ENCODE measurements at places on chromosomes 7 and 10.

- no peak for DNase-seq
Observed at GRCh38 chr10:72049969-72050781, 38.2 kb downstream of the SPOCK2 start.

DNA sequence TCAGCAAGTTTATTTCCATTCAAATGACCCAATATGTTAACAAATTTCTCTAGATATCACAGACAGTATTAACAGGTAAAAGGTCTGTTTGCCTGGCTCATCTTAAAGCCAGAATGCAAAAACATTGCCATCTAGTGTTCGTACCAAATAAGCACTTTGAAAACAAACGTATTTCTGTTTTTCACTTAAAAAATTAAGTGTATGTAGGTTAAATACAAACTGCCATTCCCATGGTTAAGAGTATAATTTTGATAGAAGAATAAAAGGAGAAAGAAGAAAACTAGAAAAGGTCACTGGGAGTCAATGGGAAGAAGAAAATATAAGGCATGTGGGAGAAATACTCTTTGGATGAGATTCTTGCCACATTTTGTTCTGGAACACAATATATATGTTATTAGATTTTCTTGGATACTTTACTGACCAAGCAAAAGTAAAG lies 51.0 kb downstream of the ORC5 start:
- peak; percentile 11 for DNase-seq

DNA sequence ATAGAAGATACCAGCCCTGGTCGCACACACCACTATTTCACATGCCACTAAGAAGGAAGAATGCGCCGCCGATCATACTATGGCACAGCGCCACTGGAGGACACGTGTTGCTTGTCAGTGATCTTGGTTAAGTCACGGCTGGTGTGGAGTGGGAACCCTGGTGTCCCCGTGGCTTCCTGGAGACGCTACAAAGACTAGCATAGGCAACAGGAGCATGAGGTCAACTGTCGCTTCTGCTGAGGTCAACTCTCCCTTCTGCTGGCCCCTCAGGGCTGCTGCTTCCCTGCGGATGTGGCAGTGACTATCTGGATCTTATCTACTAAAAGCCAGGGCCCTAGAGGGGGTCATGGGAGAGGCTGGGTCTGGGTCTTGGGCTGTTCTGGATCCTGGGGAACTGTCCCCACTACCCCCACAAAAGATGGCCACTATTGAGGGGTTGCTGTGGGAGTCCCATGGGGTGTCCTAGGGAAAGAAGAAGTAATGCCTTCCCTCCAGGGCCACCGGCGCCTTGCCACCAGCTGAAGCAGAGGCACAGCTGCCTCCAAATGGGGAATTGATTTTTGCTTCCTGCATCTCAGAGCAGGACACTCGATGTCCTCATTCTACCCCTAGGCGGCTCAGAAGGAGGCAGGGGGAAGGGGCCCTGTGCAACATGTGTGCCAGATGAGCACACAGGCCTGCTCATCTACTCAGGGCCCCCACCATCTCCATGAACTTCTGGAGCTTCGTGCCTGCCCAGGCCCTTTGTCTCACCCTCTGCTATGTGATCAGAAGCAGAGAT lies 76.6 kb upstream of the PPIF start:
- no peak for DNase-seq

- no peak for DNase-seq
Observed at GRCh38 chr10:17059197-17059688, 70.4 kb downstream of the CUBN start.

- no peak for DNase-seq
Observed at GRCh38 chr7:66950763-66951162, 29.7 kb downstream of the TMEM248 start.

GRCh38 chr7:139230023-139230422 lies 1.0 kb upstream of the UBN2 start:
- DNase-seq, result no peak

DNA sequence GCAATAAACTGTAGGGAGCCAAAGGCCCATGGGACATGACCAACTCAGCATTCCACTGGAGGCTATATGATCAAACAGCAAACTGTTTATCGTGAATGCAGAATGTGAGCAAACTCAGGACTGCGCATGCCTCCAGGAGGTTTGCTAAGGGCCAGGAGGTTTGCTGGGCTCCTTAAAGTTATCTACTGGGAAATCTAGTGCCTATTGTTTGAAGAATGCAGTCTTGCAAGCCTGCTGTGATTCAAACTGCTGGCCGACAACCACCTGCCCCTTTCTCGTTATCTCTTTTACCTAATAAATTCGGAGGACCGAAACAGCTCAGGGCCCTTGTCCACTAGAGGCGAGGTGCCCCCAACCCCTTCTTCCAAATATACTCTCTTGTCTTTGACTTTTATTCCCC lies 404.1 kb downstream of the KCNMA1 start:
- no peak for DNase-seq

DNA sequence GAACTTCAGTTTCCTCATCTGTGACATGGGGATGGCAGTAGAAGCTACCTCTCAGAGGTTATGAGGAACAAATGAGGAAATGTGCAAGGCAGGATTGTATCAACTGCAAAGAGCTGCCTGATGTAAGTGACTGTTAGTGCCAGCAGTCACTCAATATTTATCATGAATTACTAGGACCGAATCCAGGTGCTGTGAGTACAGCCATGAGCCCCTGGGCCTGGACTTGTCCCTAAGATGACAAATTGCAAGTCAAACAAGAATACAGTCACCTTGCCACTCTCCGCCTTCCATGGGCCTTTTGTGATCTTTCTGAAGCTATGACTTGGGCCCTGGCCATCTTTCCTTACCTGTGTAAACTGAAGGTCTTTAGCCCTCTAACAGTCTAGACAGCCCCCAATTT lies 27.7 kb upstream of the TLX1 start:
- no peak for DNase-seq

DNA sequence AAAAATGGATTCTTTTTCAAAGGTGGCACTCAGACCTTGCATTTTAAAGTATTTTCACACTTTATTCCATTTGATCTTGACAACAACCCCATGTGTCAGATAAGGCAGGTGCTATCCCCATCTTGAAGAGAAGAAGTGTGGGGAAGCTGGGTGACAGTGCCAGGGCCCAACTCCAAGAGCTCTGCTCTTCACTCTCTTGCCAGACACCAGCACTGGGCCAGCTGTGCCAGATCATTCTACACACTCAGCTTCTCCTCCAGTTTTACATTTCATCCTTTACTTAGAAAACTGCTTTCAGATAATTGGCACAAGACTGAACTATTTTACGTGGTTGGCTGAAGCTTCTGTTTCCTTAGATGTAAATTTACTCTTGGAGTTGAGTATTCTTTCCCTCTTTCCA lies 64.4 kb downstream of the ENO4 start:
- no peak for DNase-seq

DNA sequence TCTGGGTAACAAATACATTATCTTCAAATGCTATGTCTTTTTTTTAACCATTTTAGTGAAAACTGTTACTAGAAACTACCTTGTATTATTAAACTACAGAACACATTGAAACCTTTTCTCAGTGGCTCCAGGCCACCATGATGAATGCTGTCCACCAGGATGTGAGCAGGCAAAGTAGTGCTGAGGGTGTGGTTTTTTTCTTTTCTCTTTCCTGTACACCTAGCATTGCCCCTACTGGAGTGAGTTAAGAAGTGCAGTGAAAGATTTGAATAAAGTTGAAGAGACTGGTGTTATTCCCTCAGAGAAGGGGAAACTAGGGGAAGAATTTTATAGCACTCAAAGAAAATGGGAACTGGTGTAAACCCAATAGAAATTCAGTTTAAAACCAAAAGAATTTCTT lies 120.0 kb upstream of the SAMD8 start:
- peak; percentile 28 for DNase-seq

GRCh38 chr7:116348346-116348745 lies 138.0 kb downstream of the TES start:
- no peak for DNase-seq

DNA sequence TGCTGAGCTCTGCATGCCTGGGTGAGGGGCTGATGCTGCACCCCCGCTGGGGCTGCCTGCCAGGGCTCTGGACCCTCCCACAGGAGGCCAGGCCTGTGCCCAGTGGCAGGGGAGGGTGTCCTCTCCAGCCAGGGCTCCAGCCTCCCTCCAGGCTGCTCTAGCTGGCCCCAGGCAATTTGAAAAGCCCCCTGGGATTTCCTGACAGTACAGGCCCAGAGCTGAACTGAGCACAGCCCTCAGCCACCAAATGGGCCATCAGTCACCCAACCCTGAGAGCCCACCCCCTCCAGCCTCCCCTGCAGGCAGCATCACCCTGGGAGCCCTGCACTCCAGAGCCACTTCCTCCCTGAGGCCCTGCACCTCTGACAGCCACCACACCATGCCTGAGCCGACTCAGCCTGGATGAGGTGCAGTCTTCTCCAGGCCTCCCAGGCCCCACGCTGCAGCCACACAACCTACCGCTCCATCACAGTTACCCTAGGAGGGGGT lies 101.8 kb upstream of the RET start:
- DNase-seq, result no peak

DNA sequence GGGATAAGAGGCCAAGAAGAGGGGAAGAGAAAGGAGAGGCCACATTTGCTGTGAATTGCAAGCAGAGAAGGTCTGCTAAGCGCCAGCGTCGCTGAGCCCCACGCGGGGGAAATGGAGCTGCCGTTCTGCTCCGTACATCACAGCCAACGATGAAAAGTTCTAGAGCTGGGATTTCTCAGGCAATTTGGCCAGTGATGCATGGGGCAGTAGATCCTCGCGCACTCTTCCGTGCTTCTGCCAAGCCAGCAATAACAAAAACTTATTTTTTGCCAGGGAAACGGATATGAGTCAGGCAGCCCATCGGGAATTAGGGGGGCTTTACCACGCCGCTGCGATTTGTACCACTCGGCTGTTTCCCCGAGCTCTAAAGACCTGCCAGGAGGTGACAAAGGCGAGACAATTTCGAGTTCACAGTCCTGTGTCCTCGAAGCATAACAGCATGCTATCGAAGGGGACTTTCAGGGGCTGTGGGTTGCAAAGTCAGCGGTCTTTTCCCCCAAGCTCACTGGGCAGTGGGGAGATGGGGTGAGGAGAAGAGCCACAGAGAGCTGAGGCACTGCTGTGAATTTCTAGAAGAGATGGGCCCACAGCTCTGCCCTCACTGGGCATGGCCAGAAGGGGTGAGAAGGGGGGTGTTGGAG lies 30.0 kb upstream of the SLF2 start:
- DNase-seq, result no peak

DNA sequence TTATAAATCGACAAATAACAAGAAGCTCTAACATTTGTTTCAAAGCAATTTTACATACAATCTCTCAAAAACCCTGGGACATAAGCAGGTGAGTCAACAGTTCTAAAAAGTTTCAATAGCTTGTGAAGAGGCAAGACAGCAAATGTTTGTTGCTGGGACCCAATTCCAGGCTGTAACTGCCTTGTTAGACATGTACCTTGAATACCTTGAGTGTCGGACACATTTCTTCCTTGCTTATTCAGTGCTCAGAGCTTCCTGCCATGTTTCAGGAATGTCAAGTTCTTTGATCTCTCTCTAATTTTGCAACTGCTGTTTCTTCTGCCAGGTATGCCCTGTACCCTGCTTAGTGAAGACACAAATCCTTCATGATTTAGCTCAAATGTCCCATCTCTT lies 5.1 kb downstream of the CH25H start:
- DNase-seq, result no peak

DNA sequence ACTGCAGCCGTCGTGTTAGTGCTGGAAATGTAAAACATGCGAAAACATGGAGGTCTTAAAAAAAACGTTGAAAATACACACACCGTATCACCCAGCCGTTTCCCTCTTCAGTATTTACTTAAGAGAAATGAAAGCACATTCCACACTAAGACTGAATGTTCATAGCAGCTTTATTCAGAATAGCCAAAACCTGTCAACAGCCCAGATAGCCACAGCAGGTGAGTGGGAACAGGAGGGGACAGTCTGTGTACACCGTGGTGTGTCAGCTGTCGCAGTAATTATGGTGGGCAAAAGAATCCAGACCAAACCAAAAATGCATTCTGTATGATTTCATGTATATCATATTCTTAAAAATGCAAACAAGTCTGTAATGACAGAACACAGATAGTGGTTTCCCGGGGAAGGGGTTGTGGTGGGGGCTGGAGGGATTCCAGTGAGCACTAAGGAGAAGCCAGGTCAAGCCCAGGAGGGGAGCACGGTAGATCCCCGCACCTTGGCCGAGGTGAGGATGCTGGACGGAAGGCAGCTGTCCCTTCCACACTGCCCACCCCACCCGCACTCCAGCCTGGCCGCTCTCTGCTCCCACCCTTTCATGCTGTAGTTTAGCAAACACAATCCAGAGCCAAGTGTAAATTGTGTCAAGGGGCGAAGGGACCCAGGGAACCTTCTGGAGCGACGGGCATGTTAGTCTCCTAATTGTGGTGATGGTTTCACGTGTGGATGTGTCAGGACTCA lies 123.6 kb downstream of the NKX6-2 start:
- DNase-seq, result no peak

GRCh38 chr10:20648263-20648874 lies 248.7 kb downstream of the NEBL start:
- DNase-seq, result no peak

GRCh38 chr10:80199828-80200227 lies 5.5 kb downstream of the ANXA11 start:
- no peak for DNase-seq

DNA sequence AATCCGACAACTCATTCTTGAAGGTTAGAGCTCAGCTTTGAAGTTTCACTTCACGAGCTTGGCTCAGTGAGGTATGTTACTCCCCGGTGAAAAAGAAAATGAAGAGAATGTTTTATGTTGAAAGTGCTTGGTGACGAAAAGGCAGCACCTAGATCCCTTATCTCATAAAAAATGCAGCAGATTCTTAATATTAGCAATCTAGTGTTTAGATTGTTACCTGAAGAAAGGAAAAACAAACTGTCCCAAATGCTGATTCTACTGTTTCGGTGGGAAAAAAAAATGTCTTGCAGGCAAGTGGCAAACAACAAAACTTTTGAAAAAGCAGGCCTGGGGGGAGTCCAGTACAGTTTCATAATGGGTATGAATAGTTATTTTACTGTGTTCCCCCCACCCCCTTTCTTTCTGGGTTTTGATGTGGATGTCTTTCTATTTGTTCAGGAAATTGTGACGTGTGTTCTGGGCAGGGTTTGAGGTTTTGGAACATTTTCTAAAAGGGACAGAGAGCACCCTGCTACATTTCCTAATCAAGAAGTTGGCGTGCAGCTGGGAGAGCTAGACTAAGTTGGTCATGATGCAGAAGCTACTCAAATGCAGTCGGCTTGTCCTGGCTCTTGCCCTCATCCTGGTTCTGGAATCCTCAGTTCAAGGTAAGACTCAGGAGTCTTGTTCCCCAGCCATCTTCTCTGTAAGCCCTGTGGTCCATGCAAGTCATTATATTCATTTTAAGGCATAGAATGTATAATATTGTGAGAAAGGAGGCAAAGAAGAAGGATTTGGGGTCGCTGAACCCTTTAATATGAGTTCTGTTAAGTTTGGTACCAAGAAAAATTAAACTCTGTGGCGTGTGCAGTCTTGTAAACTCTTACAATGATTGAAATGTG lies at the start of gene SRGN:
TSS of gene SRGN (plus strand) at position 514 of the 881 bp plus-strand sequence. CDS start at position 569, 55 bp downstream.
- DNase-seq, result peak; percentile 94

GRCh38 chr10:27253576-27253975 lies 13.0 kb upstream of the ACBD5 start:
- DNase-seq, result no peak

GRCh38 chr7:42342381-42342780 lies 105.4 kb upstream of the GLI3 start:
- DNase-seq, result no peak

- DNase-seq, result no peak
Observed at GRCh38 chr10:104657457-104657856, 16.4 kb downstream of the SORCS3 start.

GRCh38 chr10:86168256-86168655 lies 198.3 kb downstream of the GRID1 start:
- DNase-seq, result no peak

GRCh38 chr7:26489906-26490639 lies 198.4 kb downstream of the SNX10 start:
- DNase-seq, result no peak
